Left ventricle myocardium superior (tissue), 1 donor: ENCODE measurements at places on chromosomes 4 and X. TPM values are rescaled to one million over a fixed set of nuclear protein-coding genes. Genes with fewer than 3 reads are reported as not detected.

DNA sequence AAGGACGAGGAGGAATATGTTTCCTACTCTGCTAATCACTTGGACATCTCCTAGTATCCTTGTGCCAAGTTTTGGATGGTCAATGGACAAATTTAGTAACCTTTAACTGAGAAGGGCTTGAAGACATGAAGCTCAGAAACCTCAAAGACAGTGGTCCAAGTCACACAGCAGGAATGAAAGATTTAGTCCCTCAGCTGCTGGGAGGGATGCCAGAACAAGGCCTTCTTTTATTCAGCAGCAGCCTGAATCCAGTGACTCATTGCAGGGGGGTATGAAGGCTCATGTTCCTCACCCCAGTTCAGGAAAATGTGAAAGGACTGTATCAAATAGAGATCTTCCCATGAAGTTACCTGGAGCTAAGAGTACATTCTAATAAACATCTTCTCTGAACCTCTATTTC lies 214.9 kb upstream of the UGT8 start:
- no peak for DNase-seq

DNA sequence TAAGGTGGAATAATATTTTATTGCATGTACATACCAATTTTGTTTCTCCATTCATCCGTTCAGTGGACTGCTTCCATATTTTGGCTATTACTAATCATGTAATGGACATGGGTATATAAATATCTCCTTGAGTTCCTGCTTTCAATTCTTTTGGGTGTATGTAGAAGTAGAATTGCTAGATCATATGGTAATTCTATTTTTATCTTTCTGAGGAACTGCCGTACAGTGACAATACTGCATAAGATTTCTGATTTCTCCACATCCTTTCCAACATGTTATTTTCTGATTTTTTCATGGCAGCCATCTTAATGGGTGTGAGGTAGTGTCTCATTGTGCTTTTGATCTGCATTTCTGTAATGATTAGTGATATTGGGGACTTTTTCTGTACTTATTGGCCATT lies 19.2 kb downstream of the ALPK1 start:
- DNase-seq: no peak

- DNase-seq: no peak
Observed at GRCh38 chrX:144730471-144730870, 516.8 kb upstream of the SPANXN1 start.

The ADRA2C gene
- total RNA-seq: 5.9 TPM

DNA sequence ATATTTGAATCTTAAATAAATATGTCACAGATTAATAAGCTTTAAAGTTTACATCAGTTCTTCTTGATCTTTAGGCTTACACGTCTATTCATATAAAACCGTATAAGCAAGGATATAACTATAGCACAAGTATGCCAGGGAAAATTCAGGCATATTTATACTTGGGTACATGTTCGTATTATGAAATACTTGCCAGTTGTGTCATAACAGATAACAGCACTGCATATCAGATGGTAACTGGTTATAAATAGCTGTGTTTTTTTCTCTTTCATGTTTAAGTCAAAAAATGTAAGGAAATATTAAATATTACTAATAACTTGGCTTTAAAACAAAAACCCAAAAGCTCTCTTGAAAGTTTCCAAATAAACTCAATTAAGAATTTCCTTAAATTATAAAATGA lies 17.5 kb downstream of the BRWD3 start:
- no peak for DNase-seq

The TLR1 gene
- 5.0 TPM for total RNA-seq

- no peak for DNase-seq
Observed at GRCh38 chr4:173766171-173766600, 236.2 kb upstream of the HAND2 start.

The ARAP2 gene
- 2.7 TPM for total RNA-seq

The SSX2B gene
- total RNA-seq: not detected

DNA sequence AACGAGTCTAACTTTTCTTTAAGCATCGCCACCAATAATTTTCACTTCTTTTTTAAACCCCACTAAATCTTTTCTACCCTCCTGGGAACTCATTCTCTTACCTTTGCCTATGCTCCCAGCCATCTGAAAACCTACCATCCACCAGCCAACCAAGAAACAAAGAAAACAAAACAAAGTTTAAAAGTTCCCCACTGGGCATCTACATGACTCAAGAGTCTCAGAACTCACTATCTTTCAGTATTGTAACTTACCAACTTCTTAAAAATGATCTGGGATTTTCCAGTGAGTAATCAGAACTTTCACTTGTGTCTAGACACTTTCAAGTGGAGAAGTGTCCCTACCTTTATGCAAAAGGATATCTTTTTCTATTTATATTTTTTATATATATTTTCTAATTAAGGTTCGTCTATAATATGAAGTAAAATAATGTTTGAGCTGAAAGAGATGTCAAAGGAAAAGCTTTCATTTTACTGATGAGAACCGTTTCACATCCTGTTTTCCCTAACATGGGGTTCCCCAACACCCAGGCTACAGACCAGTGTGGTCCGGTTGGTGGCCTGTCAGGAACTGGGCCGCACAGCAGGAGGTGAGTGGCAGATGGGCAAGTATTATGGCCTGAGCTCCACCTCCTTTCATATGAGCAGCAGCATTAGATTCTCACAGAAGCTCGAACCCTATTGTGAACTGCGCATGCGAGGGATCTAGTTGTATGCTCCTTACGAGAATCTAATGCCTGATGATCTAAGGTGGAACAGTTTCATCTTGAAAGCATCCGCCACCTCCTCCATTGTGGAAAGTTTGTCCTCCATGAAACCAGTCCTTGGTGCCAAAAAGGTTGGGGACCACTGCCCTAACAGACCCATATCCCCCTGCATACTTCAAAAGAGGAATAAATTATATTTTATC lies 9.8 kb upstream of the TIGD2 start:
- DNase-seq: no peak

The GALNT7 gene
- 4.6 TPM for total RNA-seq

DNA sequence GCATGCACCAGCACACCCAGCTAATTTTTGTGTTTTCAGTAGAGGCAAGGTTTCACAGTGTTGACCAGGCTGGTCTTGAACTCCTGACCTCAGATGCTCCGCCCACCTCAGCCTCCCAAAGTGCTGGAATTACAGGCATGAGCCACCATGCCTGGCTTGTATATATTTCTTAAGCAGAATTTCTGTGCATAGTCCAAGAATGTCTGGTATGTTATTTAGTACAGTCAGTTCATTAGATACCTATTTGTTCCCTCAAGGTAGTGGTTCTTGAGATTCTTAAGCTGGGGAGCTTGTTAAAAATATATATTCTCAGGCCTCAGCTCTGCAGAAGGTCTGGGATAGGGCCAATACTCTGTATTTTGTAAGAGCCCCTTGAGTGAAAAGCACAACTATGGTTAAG lies 4.6 kb upstream of the SERTM2 start:
- no peak for DNase-seq

DNA sequence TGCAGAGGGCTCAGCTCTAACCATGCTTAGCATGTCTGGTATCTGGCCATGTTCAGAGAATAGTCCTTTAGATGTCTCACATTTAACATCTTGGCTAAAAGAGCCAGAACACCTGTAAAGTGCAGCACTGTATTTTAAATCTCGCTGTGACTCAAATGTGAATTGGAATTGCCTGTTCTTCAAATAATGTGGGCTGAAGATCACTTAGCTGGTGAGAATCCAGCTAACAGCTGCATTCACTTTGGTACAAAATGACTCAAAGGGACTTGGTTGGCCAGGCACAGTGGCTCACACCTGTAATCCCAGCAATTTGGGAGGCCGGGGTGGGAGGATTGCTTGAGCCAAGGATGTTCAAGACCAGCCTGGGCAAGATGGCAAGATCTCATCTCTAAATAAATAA lies 63.5 kb upstream of the PLAC8 start:
- no peak for DNase-seq

DNA sequence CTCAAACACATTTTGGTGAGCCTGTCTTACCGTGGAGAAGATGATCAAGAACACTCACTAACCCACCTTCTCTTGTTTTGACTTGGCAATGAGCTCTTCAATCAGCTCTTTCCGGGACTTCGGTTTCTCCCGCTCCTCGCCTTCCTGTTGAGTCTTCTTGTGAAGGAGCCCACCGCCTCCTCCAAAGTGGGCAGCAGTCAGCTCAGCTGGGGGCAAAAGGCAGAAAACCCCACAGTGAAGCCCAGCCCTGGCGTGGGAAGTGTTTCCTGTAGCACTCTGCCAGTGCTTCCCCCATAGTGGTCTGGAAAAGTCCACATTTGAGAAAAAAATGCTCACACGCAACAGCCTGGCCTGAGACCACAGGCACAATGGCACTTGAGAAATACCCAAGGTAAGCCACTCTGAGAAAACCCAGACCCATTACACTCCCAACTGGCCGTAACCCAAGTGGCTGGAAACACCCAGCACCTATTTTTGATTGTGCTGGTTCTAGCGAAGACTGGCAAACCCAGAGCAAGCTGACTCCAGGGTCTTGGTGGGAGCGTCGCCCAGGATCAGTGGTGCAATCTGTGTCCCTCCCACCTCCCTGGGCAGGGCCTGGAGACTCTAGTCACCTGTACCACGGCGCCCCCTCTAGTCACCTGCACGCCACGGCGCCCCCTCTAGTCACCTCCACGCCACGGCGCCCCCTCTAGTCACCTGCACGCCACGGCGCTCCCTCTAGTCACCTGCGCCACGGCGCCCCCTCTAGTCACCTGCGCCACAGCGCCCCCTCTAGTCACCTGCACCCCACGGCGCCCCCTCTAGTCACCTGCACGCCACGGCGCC lies 8.6 kb downstream of the NOP14 start:
- DNase-seq: no peak

DNA sequence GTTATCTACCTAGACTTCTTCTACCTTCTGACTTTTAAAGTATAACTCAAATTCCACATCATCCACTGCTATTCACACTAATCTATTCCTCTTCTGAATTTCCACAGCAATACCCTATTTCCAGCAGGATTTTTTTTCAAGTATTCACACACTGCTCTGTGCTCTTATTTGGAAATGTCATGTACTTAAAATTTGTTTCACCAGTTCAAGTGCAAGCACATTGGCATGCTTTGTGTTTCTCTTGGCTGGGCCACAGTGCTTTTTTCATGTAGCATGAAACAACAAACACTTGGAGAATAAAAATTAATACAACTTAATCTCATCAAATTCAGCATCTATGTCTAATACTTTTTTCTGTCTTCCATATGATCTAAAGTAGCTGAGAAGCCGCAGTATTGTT lies 161.8 kb upstream of the PCDH18 start:
- no peak for DNase-seq

The TSPAN6 gene
- total RNA-seq: 4.8 TPM

DNA sequence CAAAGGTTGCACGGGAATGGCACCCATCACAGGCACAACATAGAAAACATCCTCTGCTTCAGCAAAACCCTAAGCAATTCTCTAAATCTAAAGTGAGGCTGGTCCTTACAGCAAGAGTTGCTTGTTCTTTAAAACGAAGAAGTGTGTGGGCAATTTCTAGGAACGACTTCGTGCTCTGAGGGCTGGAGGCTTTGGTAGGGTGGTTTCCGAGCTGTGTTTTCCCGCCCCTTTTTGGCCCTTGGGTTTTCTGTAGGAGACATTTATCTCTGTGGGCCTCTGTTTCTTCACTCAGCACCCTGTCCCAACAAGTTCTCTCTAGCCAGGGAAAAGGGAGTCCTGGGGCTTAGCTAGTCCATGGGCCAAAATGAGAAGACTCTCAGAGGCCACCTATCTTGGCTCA lies 84.2 kb downstream of the SLC2A9 start:
- no peak for DNase-seq

- no peak for DNase-seq
Observed at GRCh38 chr4:151717909-151718628, 42.7 kb downstream of the GATB start.

The FAT1 gene
- total RNA-seq: 61.8 TPM

DNA sequence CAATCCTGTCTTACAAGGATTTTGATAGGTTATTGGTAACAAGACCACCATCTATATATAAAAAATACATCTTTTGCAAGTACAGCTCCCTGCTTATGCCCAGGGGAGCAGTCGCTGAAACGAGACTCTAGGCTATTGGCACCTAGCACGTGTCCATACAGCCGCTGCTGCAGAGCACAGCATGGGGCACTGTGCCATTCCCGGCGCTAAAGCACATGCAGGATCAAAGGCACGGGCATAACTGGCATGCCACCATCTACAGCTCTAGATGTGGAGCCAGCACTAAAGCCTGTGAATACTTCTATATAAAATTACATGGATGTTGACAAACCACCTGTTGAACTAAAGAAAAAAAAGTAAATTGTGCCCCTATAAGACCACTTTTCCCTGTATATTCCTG lies 144.8 kb downstream of the COL25A1 start:
- DNase-seq: no peak

DNA sequence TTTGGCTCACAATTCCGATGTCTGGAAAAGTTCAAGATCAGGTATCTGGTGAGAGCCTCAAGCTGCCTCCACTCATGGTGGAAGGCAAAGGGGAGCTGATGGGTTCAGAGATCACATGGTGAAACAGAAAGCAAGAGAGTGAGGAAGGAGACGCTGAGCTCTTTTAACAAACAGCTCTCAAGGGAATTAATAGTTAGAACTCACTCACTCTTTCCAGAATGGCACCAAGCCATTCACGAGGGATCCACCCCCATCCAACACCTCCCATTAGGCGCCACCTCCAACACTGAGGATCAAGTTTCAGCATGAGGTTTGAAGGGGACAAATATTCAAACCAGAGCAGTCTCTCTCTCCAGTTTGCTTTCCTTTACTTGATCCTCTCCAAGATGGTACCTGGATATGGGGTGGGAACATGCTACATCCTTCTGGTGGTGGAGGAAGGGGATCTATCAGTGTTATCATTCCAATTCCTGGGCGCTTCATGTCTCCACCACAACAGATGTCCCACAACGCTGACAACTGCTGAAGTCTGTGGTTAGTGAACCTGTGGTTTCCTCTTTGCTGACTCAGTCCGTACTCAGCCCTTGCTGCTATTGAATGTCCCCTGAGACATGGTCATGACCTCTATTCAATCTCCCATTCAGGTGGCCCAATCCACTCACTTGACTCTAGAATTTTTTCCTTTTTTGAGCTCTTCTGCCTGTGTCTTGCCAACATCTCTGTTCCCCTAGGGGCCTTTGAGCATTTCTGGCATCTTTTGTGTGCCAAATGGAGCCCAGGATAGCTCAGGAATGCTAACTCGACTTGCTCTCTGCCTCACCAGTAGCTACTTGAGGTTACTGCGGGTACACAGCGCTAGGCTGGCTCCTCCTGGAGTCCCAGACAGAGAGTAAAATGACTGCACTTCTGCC lies 395.2 kb downstream of the MID1IP1 start:
- DNase-seq: no peak

The DGKK gene
- total RNA-seq: not detected

The STEEP1 gene
- total RNA-seq: 16.0 TPM

The SAGE1 gene
- total RNA-seq: not detected

The GAGE2A gene
- total RNA-seq: not detected

The TRIM61 gene
- 2.4 TPM for total RNA-seq

- no peak for DNase-seq
Observed at GRCh38 chrX:98405376-98405775, 1521.7 kb downstream of the RPA4 start.

The CT55 gene
- not detected for total RNA-seq
